Large intestine (tissue), 12 donors: ENCODE measurements at places on chromosomes 7 and 10.
A peak's percentile ranks its signal among the peaks of the same experiment; 100 is the strongest.

DNA sequence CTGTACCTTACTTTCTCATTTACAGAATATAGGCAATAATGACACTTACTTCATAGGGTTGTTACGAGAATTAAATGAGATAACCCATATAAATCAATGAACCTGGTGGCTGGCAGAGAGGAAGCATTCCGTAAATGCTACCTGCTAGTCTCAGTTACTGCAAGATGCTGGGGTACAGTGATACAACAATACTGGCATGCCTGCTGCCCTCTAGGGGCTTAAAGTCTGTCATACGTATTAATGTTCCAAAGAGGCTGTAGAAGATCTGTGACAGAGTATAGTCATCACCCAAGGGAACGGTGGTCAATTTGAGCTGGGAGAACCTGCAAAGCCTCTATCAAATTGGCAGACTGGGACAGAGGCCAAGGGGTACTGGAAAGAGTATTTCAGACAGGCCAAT lies 421.5 kb downstream of the GPAM start:
- DNase-seq = no peak

DNA sequence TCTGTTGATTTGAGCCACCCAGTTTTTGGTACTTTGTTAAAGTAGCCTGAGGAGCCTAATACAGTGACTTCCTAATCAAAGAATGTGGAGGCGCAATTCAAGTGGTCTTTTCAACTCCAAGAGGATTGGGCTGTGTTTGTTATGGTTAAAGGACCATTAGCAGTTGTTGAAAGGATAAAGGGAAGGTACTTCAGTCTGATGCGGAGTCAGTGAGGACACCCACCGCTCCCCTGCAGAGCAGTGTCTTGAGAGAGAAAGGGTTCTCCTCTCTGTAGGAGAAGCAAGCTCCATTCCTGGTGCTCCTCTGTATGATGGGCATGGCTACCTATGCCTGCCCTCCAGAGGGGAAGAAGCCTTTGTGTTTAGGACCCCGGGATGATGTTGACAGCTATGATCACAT lies 590.6 kb upstream of the C7orf33 start:
- no peak for DNase-seq

- DNase-seq = no peak
Observed at GRCh38 chr7:21507627-21508343, 35.1 kb upstream of the DNAH11 start.

DNA sequence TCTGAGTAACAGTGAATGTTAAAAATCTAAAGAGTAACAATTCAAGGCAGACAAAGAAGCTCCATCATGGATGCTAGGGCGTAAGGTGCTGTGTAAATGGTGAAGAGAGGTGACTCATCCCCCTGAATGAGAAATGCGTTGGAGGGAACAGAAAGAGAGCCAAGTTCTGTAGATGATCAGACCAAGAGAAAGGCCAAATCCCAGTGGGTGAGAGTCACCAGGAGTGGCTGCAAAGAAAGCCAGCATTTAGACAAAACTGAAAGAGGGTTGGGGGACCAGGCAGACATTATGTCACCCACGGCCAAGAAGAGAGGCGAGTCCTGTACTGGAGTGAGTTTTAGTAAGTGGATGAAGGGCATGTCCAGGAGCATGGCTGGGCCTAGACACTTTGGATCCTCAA lies 153.1 kb downstream of the TRIL start:
- no peak for DNase-seq

- peak; percentile 39 for DNase-seq
Observed at GRCh38 chr7:157612664-157613561, 276.1 kb downstream of the DNAJB6 start.

DNA sequence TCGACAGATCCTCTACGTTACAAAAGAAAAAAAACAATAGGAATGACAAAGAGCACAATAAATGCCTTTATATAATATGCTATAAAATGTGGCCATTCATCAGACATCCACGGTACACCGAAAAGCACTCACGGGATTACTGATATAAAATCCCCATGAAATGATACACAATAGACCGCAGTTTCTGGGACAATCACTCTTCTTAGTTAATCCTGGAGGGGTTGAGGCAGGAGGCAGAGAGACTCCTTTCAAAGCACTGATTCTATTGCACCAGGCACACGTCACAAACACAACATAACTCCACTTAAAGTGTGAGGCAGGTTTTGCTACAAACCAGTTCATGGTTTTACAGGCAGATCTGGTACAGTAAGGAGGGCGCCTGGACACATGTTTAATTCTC lies 113.8 kb downstream of the FGFR2 start:
- no peak for DNase-seq

GRCh38 chr7:17274551-17275245 lies 23.8 kb upstream of the AHR start:
- no peak for DNase-seq

- DNase-seq = no peak
Observed at GRCh38 chr7:34227525-34227924, 322.2 kb downstream of the BMPER start.

- DNase-seq = no peak
Observed at GRCh38 chr10:101897633-101898032, 54.0 kb upstream of the KCNIP2 start.

GRCh38 chr7:159211540-159212182 lies 67.0 kb upstream of the VIPR2 start:
- no peak for DNase-seq

DNA sequence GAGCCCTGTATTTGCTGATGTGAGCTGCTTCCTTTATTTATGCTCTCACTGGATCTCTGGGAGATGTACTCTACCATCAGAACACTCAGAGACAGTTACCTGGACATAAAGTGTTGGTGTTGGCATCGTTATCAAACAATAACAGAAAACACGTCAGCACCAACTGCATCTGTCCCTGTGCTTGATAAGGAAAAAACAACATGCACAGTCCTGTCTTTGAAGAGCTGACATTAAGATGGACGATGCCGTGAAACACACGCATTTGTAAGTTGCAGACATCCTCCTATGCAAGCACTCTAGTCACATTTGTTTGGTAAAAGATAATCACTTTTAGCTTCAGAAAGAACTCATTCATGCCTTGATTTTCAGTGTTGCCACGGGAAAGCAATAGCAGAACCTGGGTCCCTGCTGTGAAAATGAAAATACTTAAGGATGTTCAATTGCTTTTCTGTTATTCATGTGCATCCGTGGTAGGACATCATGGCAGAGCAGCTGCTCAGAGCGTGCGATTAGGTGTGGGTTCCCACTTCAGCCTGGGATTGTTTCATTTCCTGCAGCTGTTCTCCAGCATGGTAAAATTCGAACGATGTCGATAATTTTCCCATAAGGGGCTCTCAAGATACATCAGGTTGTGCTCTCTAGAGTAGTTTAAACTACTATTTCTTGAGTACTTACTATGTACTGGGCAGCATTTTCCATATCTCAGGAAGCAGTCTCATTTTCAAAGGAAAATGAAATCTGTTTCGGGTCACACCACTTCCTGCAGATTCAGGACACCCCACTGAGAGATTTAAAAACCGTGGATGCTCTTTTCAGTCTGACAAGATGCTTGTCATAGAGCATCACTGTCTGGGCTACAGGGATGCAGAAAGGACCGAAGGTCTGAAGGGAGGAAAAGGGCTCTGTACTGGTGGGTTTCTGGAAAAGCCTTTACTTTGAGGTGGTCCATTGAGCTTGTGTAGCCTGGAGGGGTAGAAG lies 248.7 kb downstream of the CAMK1D start:
- no peak for DNase-seq

- no peak for DNase-seq
Observed at GRCh38 chr7:132904209-132904608, 177.7 kb downstream of the CHCHD3 start.

DNA sequence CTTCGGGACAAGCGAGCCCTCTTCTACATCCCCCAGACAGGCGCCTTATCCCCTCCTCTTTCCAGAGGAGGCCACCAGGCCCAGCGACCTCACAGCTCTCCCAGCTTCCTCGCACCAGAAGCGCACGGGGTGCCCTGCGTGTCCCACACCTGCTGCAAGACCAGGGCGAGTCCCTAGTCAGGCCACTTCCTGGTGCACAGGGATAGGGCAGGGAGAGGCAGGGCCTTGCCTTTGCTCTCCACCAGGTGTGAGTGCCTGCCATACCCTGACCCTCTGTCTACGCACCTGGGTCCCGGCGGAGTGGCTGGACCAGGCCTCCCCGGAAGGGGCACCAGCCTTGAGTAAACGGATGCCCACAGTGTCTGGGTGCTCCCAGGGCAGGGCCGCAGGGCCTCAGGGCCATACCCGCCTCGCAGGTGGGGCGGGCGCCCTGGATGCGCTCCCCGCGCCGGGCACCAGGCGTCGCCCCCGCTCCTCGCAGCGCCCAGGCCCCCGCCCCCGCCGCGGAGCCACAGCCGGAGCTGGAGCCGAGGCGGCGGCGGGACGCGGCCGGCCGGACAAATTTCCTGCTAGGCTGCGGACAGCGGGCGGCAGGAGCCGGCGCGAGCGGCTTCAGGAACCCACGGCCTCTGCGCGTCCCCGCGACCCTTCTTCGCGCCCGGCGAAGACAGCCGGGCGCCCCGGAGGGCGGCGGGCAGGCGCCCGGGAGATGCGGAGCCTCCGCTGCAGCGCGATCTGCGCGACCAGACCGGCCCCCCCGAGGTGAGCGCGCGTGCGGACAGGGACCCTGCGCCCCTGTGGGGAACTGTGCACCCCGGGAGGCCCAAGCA lies at the start of gene PTPRE:
PTPRE (plus strand) TSS at position 556 of the 830 bp plus-strand sequence. CDS start 133,779 bp downstream, outside the sequence.
- peak; percentile 74 for DNase-seq

GRCh38 chr7:26667514-26668133 lies 196.8 kb downstream of the SKAP2 start:
- DNase-seq = peak; percentile 85

- peak; percentile 56 for DNase-seq
Observed at GRCh38 chr7:33039257-33039902, 23.2 kb downstream of the NT5C3A start.

GRCh38 chr7:26188957-26189541 lies 11.5 kb downstream of the HNRNPA2B1 start:
- no peak for DNase-seq

- no peak for DNase-seq
Observed at GRCh38 chr10:114046087-114046458, 2.4 kb downstream of the ADRB1 start.

GRCh38 chr10:123425680-123426079 lies 240.5 kb upstream of the GPR26 start:
- DNase-seq = no peak

DNA sequence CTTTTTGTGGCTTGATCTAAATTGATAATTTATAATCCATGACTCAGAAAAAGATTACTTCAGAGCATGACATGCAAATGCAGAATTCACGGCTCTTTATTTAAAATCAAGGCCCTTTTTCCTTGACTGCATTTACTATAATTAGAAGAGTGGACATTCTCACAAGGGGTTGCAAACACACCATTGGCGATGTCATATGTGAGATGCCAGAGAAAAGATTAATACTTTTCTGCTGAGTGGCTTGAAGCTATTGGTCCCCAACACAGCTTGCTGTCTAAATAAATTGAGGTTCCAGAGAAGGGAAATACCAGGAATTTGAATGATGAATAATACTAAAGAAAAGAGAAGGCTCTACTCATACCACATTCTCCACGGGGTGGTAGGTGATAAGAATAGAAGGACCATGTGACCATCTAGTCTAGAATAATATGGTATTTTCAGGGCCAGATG lies 78.7 kb upstream of the ARID5B start:
- DNase-seq = no peak
